ENCODE measurements at places on chromosomes 6 and 20.

GRCh38 chr6:11718463-11718862 is 60.1 kb downstream of the ADTRP start:
- DNase-seq = no peak

DNA sequence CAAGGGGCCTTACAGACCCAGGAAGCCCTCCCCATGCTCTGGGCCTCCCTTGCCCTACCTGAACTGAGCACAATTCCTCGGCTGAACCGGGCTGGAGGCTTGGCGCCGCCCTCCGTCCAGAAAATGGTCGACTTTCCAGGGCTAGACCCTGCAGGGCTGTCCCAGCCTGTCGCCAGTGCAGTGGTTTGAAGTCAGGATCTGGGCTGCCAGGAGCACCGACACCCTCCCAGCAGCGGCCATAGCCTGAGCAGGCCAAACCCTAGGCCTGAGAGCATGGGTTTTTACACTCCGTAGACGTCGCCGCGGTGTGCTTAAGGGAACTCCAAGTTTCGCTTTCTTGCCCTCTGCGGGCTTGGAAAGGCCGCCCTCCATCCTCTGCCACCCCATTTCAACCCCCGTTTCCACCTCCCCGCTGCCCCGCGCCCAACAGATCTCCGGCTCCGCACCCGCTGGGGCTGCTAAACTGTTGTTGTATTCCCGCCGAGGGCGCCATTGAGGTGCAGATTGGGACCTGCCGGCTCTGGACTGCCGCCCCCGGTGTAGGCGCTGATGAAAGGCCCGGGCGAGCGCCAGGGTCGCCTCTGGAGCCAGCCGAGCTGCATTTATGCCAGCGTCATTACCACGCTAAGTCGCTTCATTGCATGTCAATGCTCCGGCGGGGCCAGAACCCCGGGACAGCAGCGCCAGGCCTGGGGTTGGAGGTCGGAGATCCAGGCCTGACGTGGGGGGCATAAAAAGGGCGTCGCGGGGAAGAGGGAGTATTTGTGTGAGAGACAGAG is 2.2 kb upstream of the TFAP2A start:
- DNase-seq = no peak

GRCh38 chr6:157304899-157305663 is 18.2 kb downstream of the TMEM242 start:
- DNase-seq = no peak

DNA sequence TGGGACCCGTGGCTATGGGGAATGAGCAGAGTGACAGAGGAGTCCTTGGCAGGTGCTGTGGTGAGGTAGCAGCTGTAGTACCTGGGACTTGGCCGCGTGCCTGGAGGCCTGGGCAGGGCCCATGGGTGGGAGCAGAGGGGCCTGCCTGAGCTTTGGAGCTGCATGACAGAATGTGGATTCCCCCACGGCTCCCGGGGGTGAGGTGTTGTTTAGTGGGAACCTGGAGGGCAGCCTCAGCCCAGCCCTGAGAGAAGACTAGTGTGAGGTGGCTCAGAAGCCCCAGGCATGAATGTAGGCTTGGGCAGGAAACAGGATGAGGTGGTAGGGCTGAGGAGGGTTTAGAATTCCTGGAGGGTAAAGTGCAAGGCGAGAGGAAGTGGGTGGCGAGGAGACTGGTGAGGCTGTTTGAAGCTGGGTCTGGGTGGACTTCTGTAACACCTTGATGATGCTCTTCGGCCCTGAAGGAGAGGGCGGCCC is 86.5 kb upstream of the SCP2D1 start:
- DNase-seq = no peak

DNA sequence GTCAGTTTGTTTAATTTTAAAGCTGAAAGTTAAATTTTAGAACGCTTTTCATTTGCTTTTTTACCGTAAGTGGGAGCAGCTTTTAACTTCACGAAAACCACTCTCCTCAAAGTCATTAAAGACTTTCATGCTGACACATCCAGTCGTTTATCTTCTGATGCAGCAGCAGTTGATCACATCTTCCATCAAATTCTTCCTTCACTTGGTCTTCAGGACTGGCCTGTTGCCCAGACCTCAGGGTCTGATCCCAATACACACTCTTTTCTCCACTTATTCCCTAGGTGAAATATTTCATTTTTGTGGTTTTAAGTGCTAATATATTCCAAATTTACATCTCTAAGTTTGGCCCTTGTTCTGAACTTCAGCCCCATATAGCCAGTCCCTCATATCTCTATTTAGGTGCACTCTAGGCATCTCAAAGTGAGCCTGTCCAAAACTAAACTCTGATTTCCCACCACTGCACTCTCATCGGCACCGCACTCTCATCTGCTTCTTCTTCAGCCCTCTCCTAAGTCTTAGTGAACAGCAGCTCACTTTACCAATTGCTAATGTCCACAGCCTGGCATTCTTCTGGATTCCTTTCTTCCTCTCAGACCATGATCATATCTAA is 20.4 kb downstream of the AFDN start:
- no peak for DNase-seq

- DNase-seq = no peak
These were observed 29.1 kb downstream of the RSPO3 start for GRCh38 chr6:127147534-127147933.

DNA sequence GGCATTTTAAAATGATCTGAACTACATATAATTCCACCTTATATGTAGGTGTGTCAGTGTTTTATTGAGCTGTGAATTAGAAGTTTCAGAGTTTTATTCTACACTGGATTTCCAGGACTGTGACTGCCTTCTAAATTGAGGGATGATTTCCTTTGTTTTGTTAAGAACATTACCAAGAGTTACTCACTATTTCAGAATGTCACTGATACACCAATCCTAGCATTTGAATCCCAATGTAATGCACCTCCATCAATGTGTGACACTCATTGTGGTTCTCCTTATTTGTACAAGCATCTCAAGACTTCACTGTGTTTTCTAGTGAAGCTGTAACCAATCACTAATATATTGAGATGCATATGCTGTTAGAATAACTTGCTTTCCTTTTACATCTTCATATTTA is 86.8 kb downstream of the PLCB1 start:
- no peak for DNase-seq

Measured in stimulated activated CD8-positive, alpha-beta memory T cell treated with anti-CD3 and anti-CD28 coated beads, Interleukin-15, amount 100 ng/mL, for 4 hours (primary cell).